ENCODE measurements at places on chromosomes 2 and 18.

DNA sequence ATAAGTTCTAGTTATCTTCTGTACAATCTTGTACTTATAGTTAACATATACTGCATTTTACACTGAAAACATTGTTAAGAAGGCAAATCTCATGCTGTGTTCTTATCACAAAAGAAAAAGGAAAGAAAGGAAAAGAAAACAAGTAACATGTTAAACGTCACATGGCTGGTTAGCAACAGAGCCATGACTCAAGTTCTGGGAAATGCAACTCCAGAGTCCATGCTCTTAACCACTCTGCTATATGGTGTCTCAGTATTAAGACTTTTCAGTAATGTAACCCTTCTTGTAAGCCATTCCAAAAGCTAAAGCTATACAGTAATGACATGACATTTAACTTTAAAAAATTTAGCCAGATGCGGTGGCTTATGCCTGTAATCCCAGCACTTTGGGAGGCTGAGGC, 181.4 kb downstream of the BARD1 start:
- no peak for DNase-seq

DNA sequence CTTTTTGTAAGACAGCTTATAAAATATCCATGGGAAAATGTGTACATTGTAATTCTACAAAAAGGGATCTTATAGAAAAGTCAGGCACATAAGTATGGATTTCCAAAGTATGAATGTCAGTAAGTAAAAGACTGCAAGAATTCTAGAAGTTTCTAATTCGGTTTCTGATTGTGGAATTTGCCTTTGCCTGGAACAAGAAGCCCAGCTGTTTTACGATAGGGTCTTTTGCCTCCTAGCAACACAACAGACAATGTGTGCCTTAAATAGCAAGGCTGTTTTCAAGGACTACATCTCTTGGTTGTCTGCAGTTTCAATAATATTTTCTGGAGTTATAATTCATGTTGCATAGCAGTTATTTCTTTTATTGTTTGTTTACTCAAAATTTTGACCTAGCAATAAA, 312.9 kb downstream of the MTX2 start:
- no peak for DNase-seq

GRCh38 chr2:150426315-150426714, 61.2 kb downstream of the RND3 start:
- no peak for DNase-seq

DNA sequence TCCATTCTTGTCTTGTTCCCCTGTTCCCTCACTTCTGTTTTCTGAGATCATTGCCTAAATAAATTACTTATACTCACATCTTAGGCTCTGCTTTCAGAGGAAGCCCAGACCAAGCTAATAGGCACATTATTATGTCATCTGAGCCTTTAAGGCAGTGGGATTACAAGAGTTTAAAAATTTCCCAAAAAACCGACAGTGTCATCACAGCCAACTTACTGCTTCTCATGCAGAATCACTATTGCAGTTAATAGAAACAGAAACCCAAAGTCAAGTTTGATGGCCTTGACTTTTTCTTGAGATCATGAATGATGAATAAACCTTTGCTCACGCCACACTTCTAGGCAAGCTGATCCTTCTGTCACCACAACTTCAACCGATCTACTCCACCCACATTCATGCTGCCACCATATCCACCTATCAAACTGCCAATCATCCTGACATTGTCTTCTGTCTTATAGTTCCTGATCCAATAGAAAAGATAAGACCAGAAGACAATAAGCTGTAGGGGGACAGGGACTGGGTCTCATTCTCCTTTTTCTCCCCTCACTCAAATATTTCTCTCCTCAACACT, 142.7 kb upstream of the CREB1 start:
- no peak for DNase-seq

- DNase-seq: no peak
Measured at GRCh38 chr18:79576686-79577351, 102.8 kb upstream of the CTDP1 start.

DNA sequence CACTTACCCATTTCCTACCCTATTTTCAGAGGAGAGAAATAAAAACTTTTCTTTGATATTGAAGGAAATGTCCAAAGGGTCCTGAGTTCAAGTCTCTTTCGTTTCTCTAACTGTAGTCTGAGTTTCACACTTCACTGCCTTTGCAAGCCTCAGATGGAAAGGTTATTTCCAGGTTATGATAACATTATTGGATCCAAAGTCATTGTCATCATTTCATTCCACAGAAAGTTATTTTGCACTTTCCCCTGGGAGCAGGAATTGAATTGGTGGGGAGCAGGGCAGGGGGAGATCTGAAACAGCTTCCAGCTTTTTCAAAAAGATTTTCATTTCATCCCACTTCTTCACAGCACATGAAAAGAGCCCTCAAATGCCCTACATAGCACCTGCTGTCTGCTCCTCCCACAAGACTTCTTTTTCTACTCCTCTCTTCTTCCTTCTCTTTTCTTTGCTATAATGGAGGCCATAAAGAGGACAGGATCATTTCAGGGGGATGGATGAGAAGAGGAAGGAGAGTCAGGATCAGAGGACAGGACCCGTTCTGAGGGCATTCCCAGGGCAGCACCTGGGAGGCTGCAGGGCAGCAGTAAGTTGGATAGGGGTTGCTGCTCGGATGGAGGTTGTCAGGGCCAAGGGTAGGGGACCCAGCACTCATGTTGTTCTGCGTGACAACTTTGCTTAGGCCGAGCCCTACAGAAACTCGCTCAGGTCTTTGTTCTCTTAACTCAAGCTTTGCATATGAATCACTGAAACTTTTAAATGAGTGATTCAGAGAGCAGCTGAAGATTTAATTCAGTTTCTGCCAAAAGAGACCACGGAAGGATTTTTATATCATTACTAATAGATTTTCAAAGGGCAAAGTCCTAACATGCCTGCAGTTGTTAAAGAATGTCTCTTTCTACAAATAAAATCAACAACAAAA, 11.4 kb upstream of the GALNT5 start:
- no peak for DNase-seq

GRCh38 chr2:167128130-167128529, 239.8 kb downstream of the XIRP2 start:
- no peak for DNase-seq

- no peak for DNase-seq
Measured at GRCh38 chr2:185274718-185275484, 463.7 kb upstream of the FSIP2 start.

DNA sequence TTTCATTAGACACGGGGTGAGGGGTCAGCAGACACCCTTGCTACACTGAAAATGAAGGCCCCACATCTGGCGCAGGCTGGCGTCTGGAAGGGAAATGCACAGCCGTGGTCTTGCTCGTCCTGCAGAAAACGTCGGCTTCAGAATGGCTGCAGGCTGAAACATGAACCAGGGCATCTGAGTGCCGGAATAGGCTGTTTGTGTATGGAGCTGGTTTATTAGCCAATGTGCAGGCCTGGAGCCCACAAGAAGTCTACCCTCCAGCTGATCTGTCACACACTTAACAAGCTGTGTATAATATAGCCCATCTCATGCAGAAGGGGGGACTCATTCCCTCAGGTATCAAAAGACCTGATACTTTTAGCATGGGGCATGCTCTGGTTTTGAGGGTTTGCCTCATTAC, 153.4 kb upstream of the SOX11 start:
- DNase-seq: no peak

DNA sequence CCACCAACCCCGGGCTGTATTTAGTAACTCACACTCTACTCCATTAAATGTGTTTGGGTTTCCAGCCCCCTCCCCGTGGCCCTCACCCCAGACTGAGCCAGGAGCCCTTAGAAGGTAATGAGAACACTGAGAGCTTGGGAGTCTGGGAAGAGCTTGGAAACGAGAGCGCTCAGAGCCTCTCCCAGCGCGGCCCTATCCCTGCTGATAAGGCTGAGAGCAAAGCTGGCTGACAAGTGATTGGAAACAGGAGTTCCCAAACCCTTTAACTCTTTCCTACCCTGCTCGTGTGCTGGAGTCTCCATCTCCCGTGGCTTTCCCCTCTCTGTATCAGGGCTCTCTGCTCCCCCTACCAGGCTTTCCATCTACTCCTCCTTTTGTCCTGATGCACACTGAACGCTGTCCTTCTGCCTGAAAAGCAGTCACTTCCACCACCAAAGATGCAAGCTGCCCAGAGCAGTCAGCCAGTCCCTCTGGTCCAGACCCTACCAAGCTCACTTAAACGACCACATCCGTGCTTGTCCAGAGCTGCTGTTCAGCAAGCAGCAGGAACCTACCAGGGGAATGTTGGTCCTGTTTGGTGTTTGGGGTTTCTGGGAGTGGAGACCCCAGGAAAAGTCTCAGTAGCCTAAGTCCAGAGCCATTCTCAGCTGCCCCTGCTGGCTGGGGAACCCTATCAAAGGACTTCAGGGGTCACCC, 100.0 kb upstream of the PKDCC start:
- no peak for DNase-seq

GRCh38 chr18:32974421-32975162, 201.8 kb upstream of the KLHL14 start:
- no peak for DNase-seq

All from LNCaP clone FGC (cell line).